ENCODE measurements at places on chromosomes 12 and 14. TPM values are rescaled to one million over a fixed set of nuclear protein-coding genes. Genes with fewer than 3 reads are reported as not detected.

CHGA gene
- 0.69 TPM for total RNA-seq

FAM186B gene
- total RNA-seq, result 0.59 TPM

B4GALNT1 gene
- total RNA-seq, result 1.7 TPM

TC2N gene
- 20.2 TPM for total RNA-seq

DNA sequence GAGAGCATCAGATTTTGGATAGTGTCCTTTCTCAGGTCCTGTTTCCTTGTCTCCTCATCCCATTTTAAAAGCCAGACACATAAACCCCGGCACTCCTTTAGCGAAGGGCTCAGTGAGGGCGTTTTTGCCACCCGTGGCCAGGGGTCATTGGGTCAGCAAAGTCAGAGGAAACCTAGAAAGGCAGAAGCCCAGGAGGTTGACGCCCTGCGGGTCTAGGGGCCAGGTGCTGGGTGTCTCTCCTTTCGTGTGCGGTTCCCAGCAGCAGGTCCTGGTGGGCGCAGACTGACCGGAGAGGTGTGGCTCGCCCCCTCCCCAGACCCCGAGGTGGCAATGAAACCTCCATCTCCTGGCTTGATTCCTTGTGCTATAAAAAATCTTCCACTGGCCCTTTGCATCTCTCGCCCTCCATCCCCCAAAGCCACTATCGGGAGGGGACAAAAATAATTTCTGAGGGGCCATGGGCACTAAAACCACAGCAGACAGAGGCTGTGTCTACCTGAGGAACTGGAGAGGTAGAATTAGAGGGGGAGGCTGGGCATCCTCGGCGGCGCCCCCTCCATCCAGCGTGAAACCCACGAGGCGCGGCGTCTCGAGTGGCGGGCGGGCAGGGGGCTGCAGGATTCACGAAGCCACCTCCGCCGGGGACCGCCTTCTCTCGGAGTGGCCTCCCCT is 858 bp upstream of the FRMD6 start:
- DNase-seq, result no peak

DNA sequence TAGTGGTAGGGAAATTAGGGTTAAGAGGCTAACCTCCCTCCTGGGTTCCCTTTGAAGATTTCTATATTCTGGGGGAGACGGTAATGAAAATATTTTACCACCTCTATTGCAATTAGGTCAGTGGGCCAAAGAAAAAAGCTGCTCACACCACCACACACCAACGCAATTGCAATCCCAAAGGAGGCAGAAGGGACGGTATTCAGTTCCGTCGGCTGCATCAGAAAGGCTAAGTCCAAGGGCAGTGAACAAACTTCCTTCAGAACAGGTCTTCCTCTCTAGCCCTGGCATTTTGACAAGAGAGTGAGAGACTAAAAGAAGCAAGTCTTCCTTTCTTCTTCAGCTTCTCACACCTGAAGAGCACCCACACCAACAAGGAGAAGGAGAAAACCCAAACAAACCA is 51.2 kb downstream of the OTX2 start:
- DNase-seq, result no peak

- no peak for DNase-seq
Measured at GRCh38 chr12:133135747-133136146, 5.3 kb downstream of the ZNF10 start.

- no peak for DNase-seq
Measured at GRCh38 chr14:31787377-31787776, 226.2 kb downstream of the NUBPL start.

GRCh38 chr12:88753066-88753465 is 172.8 kb upstream of the KITLG start:
- no peak for DNase-seq

All from skin of body (tissue), 3 donors.